ENCODE measurements at places on chromosomes 1 and 21.

DNA sequence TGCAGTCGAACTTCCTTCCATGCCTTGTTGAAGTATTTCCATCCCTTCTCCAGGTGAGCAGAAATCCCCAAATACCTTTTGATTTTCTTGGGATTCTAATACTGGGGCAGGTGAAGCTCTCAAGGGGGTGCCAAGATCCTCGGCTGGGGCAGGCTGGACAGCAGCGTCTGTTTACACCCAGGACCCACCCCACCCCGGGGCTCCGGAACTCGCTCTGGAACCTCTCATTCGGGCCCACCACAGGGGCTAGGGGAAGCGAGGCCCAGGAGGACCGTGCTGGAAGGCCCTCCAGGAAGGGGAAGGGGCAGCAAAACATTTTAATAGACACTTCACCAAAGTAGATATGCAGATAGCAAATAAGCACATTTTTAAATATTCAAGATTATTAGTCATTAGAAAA, 161.9 kb upstream of the GORAB start:
- DNase-seq, result no peak

DNA sequence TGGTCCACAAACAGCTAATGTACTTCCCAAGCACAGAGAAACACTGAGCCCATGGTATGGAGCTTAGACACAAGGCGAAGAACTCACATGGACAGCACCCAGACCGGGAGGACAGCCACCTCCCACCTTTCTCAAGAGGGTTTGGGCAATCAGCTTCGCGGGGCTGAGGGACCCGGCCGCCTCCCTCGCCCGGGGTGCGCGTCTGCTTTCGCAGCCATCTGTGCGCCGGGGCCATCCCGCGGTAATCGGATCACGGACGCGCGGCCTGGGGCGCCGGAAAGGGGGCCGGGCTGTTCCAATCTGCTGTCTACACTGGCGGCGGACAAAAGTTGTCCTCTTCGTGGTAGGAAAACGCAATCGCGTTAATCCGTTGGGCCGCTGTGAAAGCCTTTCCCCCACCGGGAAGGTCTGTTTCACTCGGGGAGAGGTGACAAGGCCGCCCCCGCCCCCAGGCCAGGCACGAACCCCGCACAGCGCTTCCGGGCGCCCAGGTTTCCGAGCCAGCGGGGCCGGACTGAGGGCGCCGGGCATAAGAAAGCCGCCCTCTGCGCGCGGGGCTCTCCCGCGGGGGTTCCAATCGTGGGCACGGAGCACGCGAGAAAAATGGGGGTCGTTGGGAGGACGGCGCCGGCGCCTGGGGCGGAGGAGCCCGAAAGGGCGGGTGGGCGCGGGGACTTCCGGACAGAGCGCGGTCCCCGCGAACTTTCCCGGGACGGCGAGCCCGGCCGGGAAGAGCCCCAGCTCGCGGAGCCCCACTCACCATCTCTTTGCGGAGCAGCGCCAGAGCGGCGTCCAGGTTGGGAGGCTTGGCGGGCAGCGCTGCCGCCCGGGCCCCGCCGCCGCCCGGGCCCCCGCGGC, 664 bp downstream of the FAM89A start:
- peak; percentile 20 for DNase-seq

DNA sequence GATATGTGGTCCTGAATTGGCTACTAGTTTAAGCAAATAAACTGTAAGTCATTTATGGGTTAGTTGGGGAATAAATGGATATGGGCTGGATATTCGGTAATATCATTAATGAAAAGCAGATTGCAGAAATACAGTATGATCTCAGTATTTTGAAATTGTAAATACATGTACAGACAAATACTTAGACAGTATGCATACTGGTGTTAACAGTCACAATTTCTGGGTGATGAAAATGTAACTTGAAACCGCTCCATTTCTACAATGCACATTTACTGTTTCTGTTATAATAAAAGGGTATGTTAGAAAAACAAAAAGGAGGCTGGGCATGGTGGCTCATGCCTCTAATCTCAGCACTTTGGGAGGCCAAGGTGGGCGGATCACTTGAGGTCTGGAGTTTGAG, 28.0 kb downstream of the BLZF1 start:
- no peak for DNase-seq

DNA sequence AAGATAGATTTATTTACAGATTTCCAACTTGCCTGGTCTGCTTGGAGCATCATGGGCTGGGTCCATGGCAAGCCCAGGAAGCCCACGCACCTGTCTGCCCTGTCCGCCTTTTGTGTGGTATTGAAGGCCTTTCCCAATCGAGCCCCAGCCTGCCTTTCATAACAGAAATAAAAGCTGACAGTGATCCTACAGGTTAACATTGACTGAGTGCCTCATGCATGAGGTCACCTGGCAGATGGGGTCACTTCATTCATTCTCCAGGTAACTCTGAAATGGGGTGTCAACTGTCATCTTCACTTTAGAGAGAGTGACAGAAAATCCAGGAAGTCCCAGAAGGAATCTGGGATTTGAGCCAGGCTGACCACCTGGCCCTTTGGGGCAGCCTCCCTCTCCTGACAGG, 36.3 kb upstream of the CASZ1 start:
- no peak for DNase-seq

- no peak for DNase-seq
Measured at GRCh38 chr1:3639397-3639911, 10.4 kb downstream of the WRAP73 start.

DNA sequence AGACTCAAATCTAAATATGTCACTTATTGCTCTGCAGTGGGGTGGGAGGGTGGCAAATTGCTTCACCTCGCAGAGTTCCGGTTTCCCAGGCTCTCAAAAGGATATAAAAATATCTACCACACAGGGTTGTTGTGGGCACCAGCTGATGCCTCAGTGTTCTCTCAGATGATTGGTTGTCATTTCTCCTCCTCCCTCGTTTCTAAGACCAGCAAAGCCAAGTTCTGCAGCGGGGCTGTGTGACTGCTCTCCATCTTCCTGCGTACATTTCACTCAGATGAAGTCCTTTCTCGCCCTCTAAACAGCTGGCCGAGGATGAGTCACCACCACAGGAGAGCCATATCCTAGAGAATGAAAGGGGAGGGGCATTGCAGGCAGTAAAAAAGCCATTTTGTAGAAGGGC, 35.0 kb upstream of the VWA5B1 start:
- DNase-seq, result peak; percentile 76

GRCh38 chr1:154779551-154780189, 90.4 kb downstream of the KCNN3 start:
- DNase-seq, result no peak
